Amniotic stem cell (primary cell): ENCODE measurements at places on chromosomes 1 and 21.

DNA sequence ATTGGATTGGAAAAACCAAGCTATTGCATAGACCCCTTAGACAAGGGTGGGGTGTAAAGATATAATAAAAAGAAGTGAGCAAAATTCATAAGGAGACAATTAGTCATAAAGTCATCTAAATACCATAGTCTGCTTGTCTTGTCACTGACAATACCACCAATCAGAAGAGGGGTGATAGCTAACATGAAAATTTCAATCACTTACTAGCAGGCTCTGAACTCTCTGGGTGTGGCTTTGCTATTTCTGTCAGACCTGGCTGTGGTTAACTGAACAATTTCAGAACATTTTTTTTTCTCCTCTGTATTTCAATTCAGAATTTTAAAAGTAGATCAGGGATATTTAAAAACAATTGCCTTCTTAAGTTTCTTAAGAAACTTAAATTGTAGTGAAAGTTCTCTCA is 158.5 kb upstream of the PRMT6 start:
- no peak for DNase-seq

DNA sequence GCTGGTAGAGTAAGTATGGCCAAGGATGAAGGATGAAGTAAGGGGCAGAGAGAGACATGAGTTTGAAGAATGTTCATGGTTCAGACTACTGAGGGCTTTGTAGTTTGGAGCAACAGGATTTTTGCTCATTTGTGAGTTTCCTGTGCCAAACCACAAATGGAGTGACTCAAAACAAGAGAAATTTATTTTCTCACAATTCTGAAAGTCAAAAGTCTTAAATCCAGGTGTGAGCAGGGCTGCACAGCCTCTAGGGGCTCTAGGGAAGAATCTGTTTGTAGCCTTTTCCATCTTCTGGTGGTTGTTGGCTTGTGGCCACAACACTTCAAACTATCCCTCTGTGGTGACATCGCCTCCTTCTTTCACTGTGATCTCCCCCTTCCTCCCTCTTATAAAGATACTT is 58.9 kb downstream of the RHOU start:
- no peak for DNase-seq

GRCh38 chr1:6859415-6860343 is 74.4 kb downstream of the CAMTA1 start:
- DNase-seq = peak; percentile 82

GRCh38 chr1:218242171-218242570 is 42.9 kb upstream of the RRP15 start:
- DNase-seq = no peak

DNA sequence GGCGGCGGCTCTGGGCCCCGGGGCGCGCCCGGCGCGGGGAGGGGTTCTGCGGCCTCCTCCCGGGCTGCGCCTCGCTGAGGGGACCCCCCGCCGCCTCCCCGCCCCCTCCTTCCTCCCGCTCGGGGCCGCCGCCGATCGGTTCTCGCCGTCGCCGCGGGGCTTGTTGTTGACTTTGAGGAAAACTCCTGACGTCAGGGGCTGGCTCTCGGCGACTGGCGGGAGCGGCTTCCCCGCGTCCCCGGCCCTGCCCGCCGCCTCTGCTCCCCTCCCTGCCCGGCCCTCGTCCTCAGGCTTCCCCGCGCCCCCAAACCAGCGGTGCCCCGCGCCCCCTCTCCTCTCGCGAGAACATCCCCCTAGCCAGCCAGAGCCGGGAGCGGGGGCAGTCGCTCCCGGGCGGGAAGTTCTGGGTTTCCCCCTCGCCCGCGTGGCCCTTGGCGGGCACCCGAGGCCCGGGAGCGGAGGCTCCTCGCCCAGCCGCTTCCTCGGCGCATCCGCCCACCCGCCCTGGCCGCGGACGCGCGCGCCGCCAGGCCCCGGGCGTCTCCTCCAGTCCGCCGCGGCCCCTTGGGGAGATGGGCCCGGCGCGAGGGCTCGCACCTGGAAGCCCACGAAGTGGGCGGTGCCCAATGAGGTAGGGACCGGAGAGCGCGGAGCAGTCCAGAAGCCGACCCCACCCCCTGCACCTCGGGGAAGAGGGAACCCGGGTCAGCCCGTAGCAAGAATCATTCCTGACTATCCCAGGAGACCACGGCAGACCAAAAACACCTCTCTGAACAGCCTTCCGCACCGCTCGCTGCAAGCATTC is 611 bp upstream of the AKT3 start:
- peak; percentile 84 for DNase-seq

GRCh38 chr1:52186449-52186848 is 44.6 kb downstream of the ZFYVE9 start:
- DNase-seq = no peak

DNA sequence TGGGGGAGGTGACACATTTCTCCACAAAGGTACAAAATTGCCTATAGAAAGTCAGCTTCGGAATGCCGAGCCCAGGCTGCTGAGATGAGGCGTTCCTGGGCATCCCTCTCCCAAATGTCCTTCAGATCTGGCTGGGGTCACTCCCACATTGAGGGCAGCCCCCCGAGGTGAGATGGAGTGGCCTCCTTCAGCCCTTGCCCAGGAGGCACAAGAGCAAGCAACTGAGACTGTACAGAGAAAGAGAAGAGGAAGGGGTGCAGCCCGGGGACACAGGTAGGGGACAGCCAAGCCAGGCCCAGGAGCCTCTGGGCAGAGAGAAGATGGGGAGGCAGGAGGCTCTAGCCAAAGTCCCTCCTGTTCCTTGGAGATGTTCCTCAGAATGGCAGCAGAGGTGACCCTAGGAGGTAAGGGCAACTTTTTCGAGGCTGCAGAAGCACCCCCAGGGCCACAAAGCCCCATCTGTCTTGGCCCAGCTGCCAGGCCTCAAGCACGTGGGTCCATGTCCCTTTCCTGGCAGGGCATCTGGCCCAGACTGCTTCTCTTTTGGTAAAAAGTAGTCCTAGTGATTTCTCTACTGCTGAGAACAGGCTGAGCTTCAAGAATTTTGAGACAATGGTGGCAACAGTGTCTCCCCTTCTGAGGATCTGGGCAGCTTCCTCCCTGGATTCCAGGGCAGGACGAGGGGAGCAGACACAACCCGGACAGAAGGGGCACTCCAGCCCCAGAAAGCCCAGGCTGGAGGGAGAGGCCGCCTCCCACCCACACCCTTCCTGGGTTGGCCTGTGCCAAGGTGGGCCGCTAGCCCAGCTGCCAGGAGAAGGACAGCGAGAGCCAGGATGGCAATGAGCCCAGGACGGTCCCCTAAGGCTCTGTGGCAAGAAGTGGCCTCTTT is 68.0 kb downstream of the LRRN2 start:
- DNase-seq = no peak

DNA sequence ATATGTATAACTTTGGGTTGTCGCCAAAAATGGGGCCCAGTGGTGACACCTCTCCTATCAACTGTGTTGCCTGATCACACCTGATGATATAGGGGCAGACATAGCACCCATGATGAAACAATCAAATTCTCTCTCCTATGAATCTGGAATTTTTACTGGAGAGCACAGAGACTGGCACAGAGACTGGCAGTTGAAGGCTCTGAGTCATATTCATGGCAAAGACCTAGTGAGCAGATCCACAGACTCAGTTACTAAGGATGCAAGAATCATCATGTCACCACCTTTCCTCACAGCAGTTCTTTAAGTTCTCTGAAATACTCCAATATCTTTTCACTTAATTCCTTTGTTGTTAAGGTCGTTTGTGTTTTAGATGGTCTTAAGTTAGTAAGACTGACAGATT is 60.0 kb downstream of the APCS start:
- DNase-seq = no peak

GRCh38 chr1:194975913-194976312 is 1632.3 kb downstream of the KCNT2 start:
- DNase-seq = peak; percentile 1

GRCh38 chr1:175250027-175250426 is 57.5 kb upstream of the KIAA0040 start:
- no peak for DNase-seq

GRCh38 chr1:36851087-36851486 is 183.2 kb downstream of the GRIK3 start:
- no peak for DNase-seq

DNA sequence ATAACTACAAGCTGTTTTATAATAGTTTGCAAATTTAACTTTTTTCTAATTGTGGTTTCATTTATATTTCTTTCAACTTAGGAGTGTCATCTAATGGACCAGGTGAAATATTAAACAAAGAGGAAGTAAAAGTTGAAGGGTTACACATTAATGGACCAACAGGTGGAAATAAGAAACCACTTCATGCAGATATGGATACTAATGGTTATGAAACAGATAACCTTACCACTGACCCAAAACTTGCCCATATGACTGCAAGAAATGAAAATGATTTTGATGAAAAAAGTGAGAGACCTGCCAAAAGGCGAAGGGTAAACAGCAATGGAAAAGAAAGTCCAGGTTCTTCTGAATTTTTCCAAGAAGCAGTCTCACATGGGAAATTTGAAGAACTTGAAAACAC is 59.7 kb downstream of the MIER1 start:
- no peak for DNase-seq

- DNase-seq = no peak
Observed at GRCh38 chr1:175338387-175339135, 146.0 kb upstream of the KIAA0040 start.

- DNase-seq = peak; percentile 39
Observed at GRCh38 chr1:33298623-33299277, 22.1 kb downstream of the A3GALT2 start.

- DNase-seq = no peak
Observed at GRCh38 chr1:211947396-211948295, 87.7 kb downstream of the INTS7 start.

DNA sequence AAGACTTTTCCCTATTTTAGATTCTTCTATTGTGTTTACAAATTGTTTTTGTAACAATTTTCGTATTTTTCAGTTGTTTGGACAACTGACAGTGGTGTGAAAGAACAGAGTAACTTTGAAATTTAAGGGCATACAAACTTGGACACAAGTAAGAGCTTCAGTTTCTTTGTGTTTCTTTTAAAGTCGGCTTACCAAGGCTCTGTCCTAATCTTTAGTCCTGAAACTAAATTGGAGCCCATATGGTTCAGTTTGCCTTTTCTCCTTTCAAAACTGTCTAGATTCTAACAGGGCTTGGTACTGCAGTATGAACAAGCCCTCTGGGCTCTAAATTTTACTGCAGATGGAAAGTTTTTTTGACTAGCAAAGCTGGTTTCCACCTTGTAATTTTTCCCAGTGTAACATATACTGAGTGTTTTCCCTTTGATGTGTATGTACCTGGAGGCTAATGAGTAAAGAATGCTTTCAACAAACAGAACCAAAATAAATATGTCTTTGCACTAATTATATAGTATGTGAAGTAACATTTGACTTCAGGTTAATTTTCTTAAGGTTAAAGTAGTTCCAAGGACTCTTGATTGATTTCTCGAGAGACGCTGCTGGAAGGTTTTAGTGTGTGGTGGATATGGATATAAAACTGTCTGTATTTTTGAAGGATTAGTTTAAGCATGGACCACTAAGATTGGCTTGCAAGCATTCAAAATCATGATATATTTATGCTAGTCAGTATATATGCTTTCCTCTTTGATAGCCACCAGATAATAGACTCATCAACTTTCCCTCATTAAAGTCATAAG is 4.1 kb downstream of the SNX27 start:
- DNase-seq = no peak

DNA sequence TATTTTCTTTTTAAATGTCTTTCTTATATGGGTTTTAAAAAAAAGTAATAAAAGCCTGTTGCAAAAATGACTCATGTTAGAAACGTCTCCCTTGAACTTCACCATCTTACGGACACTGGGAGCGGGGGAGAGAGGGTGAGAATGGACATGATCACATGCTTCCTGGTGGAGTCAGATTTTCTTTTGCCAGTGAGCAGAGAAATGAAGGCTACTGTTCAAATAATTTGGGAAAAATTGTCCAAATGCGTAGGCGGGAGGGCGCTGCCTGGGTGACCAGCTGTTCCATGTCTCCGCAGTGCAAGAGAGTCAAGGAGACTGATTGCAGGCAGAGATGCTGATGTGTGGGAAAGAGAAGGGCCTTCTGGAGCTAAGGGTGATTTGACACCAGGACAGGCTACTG is 23.1 kb downstream of the EIF2D start:
- peak; percentile 48 for DNase-seq

- no peak for DNase-seq
Observed at GRCh38 chr21:31509194-31510017, 150.1 kb upstream of the SOD1 start.

DNA sequence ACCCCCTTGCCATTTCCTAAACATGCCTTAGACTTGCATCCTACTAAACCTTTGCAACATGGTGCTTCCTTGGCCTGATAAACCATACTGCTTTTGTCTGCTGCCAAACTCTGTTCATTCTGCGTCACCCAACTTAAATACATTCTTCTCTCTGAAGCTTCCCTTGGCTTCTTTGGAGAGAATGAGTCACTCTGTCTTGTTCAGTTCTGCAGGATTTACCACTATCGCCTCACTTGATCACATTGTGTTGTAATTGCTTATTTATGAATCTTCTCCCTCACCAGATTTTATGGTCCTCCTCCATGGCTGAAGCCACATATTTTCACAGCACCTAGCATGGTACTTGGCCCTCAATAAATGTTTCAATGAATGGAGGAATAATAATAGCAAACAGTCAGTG is 21.7 kb upstream of the TUT4 start:
- DNase-seq = peak; percentile 80

DNA sequence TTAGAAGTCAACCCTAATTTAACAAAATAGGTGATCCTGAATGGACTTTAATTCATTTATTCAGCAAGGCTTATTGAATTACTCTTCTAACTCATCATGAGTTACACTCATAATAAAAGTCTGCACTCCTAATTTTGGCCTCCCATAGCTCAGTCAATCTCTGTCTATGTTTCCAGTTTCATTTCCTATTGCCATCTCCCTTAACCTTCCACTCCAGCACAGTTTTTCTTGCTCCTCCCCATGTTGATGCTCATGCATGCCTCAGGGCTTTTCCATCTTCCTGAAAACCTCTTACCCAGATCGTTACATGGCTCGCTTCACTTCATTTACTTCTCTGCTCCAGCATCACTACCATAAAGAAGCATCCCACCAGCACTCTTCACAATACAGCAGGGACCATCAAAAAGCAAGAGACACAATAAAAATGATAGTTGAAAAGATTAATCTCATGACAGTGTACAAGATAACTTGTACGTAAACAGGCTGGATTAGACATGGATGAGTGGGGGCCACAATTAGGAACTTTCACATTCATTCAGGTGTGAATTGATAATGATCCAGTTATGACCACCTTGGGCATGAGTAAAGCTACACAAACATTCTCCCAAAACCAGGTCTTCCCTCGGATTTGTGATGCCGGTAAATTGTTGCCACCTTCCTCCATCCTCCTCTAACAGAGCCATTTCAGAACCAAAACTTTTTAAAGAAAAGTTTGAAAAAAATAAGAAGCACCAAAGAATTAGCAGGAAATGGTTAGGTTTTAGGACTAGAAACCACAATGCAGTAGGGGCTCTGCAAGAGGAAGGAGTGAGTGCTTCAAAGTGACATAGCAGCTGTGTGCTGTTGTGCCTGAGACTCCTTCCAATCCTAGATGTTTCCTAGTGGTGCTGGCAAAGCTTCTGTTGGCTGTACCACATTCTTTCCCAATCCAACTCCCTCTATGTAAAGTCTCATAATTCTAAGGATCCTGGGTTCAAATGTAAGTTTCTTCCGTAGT is 89.8 kb downstream of the OLFML2B start:
- DNase-seq = no peak

- no peak for DNase-seq
Observed at GRCh38 chr1:113675302-113675701, 84.0 kb downstream of the PHTF1 start.
